ENCODE measurements at places on chromosomes 4 and X.

GRCh38 chr4:1598206-1599025, 85.7 kb downstream of the FAM53A start:
- no peak for DNase-seq

DNA sequence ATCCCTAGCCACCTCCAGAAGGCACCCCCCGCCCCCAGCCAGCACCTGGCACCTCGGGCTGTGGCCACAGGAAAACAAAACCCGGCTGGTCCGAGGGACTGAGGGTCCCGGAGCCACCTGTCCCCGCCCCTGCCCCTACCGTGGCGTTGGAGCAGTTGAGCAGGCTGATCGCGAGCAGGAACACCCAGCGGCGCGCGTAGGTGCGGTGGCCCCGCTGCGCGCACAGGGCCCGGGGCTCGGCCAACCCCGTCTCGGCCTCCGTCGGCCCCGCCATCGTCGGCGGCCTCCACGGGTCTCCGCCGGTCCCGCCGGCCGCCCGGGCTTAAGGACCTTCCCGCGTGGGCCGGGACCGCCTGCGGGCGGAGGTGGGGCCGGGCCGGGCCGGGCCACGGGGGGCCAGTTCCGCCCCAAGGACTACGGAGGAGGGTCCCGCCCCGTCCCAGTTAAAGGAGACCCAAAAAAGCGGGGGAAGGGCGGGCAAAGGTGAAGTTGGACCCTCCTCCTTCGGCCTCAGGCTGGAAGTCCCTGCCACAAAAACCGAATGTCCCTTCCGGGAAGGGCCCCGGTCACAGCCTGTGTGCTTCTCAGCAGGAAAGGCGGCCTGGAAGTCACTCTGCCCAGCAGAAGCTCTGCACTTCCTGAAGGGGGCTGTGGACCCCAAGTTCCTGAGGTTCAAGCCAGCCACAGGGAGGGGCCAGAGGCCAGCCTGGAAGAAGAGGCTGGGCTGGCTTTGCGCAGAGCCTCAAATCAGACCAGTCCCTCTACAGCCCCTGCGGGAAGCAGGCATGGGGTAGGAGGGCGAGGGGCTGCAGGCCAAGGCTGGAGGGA, at the start of gene SLC49A3:
TSS of gene SLC49A3 (minus strand) at position 298 of the 828 bp plus-strand sequence. CDS start at position 274, 24 bp downstream.
- DNase-seq: no peak

- DNase-seq: no peak
Observed at GRCh38 chr4:175087145-175087544, 169.0 kb downstream of the ADAM29 start.

- no peak for DNase-seq
Observed at GRCh38 chr4:27123123-27123768, 262.6 kb downstream of the STIM2 start.

DNA sequence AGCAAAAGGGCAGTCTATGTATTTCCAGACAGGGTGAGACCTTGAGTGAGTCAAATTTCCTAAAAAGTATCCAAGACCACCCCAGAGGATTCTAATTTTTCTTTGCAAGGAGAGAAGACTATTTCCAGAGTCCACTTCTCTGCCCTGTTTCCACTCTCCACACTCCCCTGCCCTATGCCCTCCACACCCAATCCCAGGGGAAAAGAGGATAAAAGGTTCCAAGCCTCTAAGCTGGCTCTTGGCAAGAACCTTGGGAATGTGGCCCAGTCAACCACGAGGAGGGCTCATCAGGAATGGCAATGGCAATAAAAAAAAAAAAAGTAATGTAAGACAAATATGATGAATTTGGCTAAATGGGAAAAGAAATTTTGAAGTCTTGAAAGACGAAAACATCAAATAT, 65.9 kb downstream of the SRPX start:
- DNase-seq: no peak

DNA sequence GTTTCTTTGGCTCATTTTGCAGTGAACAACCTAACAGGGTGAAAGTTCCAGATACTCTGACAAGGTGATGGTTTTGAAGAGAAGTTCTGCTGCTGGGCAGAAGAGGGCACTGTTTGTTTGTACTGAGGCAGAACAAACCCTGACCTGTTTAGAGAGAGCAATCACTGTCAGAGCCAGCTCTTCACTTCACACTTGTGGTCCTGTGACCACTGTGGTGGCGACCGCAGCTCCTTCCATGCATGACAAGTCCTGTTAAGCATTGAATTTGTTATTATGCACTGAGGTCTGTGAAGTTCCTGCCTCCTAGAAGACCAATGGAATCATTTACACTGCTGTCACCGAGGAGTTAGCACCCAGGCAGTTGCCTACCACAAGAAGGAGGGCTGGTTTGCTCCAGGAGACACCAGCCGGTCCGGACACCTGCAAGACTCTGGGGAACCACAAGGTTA, 86.6 kb downstream of the ZNF330 start:
- DNase-seq: peak; percentile 25

- DNase-seq: no peak
Observed at GRCh38 chr4:72295966-72296557, 264.3 kb downstream of the NPFFR2 start.

DNA sequence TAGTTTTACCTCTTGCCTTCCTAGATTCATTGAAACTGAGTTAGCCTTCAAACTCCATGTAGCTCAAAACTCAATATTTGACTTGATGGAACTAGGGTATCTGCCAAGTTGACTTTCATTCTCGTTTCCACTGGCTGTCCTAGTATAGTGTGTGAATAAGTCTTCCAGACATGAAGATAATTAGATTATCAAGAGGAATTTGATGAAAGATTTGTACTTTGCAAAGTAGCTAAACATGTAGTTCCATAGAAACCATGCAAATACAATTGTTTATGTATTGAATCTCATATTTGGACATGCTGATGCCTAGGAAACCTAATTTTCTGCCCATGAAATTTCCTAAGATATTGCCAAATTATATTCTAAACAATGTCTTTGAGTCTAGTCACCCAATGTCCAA, 297.5 kb downstream of the ARHGAP24 start:
- DNase-seq: no peak

GRCh38 chrX:39954851-39955250, 142.9 kb downstream of the BCOR start:
- no peak for DNase-seq

DNA sequence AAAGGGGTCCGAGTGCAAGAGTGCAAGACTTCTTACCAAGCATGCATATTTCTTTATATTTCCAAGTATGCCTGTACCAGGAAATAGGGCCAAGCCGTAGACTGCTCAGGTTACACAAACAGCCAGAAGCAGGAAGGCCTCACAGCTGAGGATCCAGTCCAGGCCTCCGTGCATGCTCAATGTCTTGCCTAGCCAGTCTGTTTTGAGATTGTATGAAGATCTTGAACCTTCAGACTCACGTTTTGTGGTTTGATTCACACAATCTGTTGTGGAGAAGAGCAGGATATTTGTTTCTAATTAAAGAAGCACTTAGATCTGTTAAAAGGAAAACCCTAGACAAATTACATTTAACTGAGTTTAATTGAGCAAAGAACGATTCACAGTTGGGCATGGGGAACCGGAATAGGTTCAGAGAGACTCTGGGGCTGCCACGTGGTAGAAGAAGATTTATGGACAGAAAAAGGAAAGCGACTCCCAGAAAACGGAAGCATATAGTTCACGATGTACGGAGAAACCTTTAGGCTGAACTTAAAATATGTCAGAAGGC, 1.2 kb downstream of the MGST2 start:
- peak; percentile 10 for DNase-seq

GRCh38 chrX:38087594-38087993, 81.2 kb downstream of the SYTL5 start:
- no peak for DNase-seq

DNA sequence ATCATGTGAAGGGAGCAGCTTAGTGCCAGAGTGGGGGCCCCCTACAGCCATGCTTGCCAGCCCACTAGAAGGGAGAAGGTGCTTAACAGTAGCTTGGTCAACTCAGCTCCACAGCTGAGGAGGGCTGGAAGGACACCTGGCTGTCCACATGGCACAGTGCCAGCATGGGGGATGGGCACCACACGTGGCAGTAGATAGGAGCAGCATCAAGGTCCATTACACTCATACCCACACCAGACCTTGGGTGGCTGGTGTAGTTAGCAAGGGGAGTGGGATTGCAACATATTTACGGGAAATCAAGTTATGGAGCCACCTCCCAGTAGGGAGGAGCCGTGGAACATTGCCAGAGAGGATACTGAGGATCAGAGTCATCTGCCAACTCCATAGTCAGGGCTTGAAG, 37.9 kb upstream of the SLC4A4 start:
- no peak for DNase-seq

- no peak for DNase-seq
Observed at GRCh38 chr4:47567511-47567910, 82.4 kb downstream of the ATP10D start.

DNA sequence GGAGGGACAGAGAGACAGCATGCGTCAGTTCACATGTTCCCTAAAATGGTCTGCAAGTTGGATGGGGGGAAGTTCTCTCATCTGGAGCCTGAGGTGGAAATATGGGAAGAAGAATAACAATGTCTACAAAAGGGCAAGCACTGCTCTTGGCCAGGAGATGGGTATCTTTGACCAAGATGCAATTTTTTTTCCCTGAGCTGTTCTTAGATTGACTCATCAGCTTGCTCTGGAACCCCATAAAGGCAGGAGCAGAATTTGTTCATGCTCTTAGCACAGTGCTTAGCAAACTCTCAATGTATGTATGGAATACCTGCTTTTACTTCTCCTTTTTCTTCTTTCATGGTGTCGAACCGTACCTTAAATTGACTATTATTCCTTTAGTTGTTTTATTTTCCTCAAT, 90.5 kb upstream of the ZNF827 start:
- no peak for DNase-seq

- no peak for DNase-seq
Observed at GRCh38 chr4:91936311-91936710, 367.5 kb upstream of the GRID2 start.

DNA sequence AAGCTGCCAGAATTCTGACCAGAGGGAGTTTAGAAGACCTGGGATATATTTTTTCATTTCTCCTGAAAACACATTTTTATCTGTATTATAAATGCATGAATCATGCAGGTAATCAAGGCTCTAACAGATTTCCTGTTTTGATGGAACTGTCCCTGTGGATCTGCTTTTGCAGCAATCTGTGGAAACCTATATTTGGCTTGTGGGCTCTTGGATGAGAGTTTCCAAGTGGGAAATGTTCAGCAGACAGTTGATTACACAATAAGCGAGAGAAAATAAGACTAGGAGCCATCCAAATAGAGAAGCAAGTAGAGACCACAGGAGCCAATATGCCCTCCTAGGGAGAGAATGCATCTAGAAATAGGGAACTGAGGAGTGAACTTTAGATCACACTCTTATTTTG, 105.0 kb downstream of the NDST3 start:
- no peak for DNase-seq

GRCh38 chr4:139851639-139852038, 186.0 kb downstream of the MGST2 start:
- no peak for DNase-seq

DNA sequence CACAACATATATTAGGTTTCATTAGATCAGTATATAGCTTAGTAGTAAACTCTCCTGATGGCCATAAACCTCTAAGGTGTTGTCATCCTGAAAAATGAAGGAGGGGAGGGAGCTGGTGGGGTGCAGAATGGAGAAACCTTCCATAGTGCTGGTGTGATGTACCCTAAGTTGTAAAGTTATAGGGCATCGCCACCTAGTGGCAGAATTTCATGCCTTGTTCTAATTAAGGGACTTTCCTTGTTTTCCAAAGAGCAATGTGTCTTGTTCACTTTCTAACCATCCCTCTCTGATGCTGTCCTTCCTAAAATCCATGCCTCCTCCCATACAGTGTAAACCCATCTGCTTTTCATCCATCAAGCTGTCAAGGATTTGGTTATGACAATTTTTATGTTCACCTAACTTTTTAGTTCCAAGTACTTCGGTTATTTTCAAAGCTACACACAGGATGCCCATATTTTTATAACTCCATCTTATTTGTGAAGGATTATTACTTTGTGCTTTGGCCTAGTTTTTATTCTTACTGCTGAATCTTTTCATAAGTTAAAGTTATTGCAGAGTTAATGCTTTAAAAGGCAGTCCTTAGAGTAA, 4.5 kb downstream of the NBDY start:
- no peak for DNase-seq

DNA sequence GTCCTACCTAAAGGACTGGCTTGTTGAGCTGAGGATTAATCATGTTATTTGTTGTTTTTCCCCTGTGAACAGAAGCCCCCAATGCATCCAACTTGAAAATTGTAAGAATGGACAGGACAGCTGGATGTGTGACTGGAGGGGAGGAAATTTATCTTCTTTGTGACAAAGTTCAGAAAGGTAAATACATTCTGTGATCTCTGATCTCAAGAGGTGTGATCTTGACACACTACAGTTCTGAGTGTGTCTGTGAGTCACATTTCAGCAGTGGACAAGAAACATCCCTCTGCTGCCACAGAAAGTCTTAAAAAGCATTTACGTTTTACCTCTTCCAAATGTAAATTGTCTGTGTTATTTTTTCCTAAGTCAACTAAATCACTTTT, 79.3 kb downstream of the NFKB1 start:
- DNase-seq: no peak

DNA sequence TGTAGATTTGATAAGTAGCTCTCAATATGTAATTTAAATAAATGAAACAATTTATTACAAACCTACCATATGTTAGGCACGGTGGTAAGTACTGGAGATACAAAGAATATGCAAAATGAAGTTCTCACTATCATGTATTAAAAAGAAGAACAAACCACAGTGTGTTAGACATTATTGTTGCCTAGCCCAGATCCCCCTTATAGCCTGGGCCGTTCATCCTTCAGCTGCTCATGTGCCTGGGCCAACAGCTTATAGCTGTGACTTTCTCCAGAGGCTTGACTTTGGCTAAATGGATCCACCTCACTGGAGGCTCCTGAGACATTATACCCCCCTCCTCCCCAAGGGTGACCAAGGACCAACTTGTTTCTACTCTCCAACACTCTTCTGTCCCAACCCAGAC, 29.8 kb upstream of the CCNG2 start:
- no peak for DNase-seq

GRCh38 chr4:16852228-16852627, 46.2 kb downstream of the LDB2 start:
- DNase-seq: no peak

- DNase-seq: no peak
Observed at GRCh38 chr4:78129383-78130108, 72.4 kb downstream of the FRAS1 start.

- DNase-seq: no peak
Observed at GRCh38 chr4:5444918-5445517, 263.3 kb downstream of the EVC2 start.

DNA sequence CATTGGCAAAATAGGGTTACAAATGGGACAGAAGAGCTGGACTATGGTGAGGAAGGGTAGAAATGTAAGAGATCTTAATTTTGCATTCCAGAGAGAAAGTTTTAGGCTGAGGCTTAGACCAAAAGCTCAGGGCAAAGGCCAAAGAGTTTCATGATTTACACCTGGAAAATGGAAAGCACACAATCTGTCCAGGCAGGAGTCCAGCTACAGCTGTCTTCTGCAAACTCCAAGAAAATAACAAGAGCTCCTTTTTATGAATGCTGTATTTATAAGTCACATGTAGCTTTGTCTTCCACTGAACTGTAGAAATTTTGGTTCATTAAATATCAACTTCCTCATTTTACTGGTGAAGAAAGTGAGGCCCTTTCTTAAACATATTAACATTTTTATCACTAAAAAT, 288.0 kb upstream of the ATOH1 start:
- DNase-seq: no peak

Measured in C1 segment of cervical spinal cord (tissue), 14 donors.